Activated CD4-positive, alpha-beta memory T cell treated with anti-CD3 and anti-CD28 coated beads for 36 hours (primary cell): ENCODE measurements at places on chromosomes 4 and X.

DNA sequence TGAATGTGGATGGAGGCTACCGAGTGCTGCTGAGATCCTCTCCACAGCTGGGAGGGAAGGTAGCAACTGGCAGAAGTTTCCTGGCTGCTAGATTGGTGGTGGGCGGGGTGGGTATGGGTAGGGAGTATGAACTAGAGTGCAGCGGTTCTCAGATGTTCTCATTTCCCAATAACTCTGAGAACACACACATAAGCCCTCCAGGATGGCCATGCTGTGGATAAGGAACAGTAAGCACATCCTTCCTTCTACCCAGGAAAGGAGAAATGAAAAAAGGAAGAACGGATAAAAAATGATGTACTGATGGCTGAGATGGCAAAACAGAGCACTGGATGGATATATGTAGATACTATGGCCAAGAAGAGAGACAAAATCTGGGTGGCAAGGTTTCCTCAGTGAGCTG is 116.0 kb downstream of the ZNF827 start:
- no peak for DNase-seq

DNA sequence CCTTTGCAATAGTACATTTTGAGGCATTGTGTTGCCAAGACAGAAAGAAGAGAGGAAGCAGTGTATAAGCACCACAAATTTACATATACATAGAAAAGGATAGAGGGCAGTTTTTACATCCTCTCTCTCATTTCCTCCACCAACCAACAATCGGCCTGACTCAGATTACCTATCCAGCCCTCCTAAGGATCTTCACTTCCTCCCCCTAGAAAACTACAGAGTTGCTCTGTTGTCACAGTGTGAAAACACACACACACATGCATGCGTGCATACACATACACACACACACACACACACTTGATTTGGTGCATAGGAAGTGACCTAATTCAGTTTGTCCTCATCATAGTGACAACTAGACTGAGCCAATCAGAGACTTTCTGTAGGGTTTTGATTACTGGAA is 98.8 kb upstream of the SPRY1 start:
- DNase-seq: no peak

DNA sequence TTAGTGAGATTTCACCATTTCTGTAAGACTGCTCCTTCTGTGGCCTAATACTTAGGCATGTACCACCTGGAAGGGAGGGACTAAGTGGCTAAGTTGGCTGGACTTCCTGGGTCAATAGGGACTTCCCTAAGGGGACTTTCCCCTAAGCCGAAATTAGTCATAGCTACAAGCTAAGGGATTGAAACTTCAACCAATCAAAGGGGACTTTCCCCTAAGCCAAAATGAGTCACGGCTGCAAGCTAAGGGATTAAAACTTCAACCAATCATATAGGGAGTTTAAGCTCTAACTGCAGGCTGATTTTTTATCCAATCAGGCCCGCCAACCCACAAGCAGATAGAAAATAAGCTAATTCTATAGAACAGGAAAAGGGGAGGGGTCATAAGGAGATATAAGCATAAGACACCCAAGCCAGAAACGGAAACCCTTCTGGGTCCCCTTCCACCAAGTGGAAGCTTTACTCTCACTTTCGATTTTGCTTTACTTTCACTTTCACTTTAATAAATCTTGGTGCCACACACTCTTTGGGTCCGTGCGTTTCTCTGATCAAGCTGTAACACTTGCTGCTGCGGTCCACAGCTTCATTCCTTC is 382.8 kb downstream of the KLHL4 start:
- DNase-seq: peak; percentile 12

DNA sequence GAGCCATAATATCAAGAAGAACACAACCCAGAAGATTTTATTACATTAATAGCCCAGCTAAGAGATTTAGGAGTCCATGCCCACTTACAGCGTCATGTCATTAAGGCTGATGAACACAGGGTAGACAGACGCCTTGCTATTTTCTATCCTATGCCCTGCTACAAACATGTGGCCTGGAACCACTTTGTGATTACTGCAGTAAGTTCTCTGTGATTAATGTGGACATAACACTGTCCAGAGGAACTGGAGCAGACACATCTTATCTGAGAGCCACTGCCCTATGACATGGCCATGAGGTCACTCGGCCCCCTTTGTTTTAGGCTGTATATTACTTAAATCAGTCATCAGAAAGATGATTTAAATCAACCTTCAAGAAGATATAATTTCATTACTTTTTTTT is 211.7 kb downstream of the MAML3 start:
- no peak for DNase-seq

GRCh38 chrX:9462456-9462855 is 2.4 kb upstream of the TBL1X start:
- no peak for DNase-seq

DNA sequence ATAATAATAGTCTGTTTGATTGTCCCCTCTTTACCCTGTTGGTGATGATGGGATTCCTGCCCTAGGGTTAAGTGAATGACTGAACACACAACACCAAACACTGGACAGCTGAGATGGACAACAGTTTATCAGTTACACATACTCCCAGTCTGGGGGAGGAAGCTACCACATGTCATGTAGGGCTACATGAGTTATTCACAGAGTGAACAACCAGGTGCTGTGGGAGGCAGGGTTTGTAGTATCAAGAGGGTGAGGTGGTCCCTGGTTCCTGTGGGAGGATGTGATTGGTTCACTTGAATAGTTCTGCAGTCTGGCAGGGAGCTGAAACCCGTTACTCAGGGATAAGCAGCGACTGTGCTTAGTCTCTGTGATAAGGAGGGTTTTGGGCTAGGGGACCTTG is 88.8 kb upstream of the AP1S2 start:
- no peak for DNase-seq

DNA sequence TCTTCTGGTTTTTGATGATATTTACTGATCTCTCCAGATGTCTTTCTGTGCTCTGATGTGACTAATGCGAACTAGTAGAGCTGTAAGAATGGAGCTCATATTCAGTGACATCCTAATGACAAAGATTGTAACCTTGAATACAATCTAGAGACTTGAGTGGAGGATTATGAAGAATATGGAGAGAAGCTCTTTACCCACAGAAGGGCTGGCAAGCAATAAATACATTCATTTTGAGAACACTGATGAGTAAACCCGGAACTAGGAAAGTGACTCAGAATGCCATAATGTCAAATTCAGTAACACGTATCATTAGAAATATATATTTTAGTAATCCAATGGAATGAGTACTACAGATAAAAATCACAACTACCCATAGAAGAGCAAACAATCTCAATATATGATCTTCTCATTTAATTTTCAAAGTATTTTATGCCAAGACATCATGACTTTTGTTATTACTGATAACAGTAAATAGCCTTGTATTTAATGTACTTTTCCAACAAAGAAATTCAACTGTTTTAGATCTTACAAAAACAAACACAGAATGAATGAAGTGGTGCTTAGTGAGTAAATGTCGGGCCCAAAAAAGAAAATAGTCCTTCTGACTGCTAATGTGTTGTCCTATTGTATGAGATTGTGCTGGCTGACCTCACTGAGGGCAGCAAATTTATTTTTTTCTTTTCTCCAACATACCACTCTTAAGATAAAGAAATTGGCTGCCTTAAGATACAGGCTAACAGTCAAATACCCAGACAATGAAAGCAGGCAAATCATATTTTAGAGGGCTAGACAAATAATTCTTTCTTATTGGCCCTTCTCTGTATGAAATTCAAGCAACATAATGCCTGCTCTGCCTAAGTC is 49.2 kb upstream of the HDAC8 start:
- DNase-seq: no peak

DNA sequence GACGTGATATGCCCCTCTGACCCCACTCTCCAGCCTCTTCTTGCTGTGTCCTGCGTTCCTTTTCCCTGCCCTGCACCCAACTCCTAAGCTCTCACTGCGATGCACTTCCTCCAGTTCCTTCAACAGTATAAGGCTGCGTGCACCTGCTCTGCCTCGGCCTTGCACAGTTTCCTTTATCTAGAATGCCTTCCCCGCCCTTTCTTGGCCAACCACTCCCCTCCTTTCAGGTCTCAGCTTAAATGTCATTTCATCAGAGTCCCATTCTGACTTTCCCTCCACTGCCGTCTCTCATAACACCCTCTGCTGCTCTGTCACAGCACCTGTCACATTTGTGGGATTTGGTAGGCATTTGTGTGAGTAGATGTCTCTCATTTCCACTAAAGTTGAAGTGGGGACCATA is 58.4 kb upstream of the NEIL3 start:
- DNase-seq: peak; percentile 39
